Articular chondrocyte of knee joint (primary cell): ENCODE measurements at places on chromosomes 12 and 14. TPM values are rescaled to one million over a fixed set of nuclear protein-coding genes. Genes with fewer than 3 reads are reported as not detected.

Gene MTERF2
- 5.7 and 7.1 TPM in 2 replicates for total RNA-seq

Gene TMPRSS12
- total RNA-seq = not detected in 2 replicates

Gene CCDC184
- total RNA-seq = 0.52 and 0.97 TPM in 2 replicates

Gene LPAR5
- not detected in 2 replicates for total RNA-seq

Gene SLC8A3
- total RNA-seq = 0.22 and 0.26 TPM in 2 replicates

Gene ADSS1
- total RNA-seq = 9.4 and 12.8 TPM in 2 replicates

Gene KRT6C
- not detected in 2 replicates for total RNA-seq

Gene PDE3A
- total RNA-seq = 17.8 and 22.2 TPM in 2 replicates

Gene RD3L
- total RNA-seq = not detected in 2 replicates

Gene DBX2
- not detected in 2 replicates for total RNA-seq

Gene LTBP2
- total RNA-seq = 315 and 335 TPM in 2 replicates

Gene IAPP
- not detected in 2 replicates for total RNA-seq

Gene AHNAK2
- total RNA-seq = 138 and 152 TPM in 2 replicates

Gene COQ10A
- 13.2 and 14.4 TPM in 2 replicates for total RNA-seq

Gene TMEM117
- 13.7 and 14.5 TPM in 2 replicates for total RNA-seq

Gene RFX4
- total RNA-seq = not detected in 2 replicates

Gene FGF23
- total RNA-seq = not detected in 2 replicates

Gene PROX2
- total RNA-seq = not detected in 2 replicates

Gene IFI27
- total RNA-seq = 66.0 and 68.9 TPM in 2 replicates
